Activated gamma-delta T cell treated with anti-CD3 and anti-CD28 coated beads, Interleukin-2, amount 50 U/mL, for 16 hours (primary cell): ENCODE measurements at places on chromosomes 16 and 17.

GRCh38 chr16:88651276-88651988, 579 bp upstream of the CYBA start:
- peak; percentile 56 for DNase-seq

DNA sequence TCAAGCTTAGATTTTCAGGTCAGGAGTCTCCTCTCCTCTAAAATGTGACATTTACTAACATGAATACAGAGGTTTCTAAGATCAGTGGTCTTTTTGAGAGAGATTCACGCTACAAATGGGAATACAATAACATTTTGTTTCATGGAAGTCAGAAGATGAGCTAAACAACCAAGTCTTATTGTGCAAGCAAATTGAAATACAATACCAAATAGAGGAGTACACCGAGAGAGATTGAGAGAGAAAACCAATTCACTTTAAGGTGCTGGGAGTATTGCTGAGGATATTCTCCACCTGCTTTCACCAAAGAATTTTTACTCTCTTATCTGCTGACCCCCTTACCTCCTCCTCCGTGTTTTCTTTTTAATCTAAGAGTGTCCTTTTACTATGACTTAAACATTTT, 11.5 kb downstream of the VEZF1 start:
- no peak for DNase-seq

DNA sequence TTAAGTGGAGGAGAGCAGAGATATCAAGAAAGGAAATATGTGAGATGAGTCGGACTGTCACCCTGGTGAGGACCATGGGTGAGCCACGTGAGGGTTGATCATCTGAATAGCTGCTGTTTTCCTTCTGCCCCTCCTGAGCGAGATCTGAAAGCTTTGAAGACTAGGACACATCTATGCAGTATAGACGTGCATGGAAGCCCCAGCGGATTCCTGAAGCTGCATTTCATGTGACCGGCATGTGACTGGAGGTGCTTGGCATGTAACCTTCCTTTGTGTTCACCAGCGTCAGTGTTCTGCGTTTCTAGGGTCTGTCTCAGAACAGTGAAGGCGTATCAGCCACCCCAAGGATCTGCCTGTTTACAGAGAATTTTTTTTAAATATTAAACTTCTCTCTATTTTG, 75.1 kb downstream of the MSI2 start:
- no peak for DNase-seq

- no peak for DNase-seq
These were observed 16.8 kb downstream of the NQO1 start for GRCh38 chr16:69709456-69710084.

DNA sequence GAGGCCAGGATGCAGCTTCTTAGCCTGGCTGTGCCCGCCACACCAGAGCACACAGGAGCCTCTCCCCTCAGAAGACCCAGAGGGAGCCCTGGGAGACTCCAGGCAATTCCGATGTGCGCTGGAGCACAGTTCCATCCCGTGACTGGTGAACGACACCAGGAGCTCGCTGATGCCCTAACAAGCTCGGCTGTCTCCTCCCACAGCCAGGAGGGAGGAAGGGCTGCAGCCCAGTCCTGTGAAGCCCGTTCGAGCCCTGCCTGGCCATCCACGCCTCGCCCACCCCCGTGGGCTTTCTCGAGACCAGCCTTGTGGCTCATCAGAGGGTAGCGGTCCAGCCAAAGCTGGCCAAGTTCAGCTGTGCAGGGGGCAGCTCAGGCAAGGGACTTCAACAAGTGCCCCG, 21.8 kb upstream of the RASD1 start:
- DNase-seq, result no peak

- no peak for DNase-seq
These were observed 45.8 kb downstream of the TNFRSF13B start for GRCh38 chr17:16926061-16926511.

DNA sequence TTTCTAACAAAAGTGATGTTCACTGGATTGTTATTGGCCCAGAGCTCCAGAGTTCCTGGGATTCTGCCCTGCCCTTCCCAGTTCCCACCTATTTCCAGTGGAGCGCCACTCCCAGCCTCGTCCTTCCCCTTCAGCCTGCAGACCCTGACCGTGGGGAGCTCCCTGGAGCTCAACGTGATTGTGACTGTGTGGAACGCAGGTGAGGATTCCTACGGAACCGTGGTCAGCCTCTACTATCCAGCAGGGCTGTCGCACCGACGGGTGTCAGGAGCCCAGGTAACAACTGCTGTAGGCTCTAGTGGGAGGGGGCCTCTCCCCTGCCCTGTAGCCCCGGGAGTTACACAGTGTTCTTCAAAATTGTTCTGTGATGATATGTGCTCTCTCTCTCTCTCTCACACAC, 11.8 kb downstream of the COX6A2 start:
- DNase-seq, result no peak

DNA sequence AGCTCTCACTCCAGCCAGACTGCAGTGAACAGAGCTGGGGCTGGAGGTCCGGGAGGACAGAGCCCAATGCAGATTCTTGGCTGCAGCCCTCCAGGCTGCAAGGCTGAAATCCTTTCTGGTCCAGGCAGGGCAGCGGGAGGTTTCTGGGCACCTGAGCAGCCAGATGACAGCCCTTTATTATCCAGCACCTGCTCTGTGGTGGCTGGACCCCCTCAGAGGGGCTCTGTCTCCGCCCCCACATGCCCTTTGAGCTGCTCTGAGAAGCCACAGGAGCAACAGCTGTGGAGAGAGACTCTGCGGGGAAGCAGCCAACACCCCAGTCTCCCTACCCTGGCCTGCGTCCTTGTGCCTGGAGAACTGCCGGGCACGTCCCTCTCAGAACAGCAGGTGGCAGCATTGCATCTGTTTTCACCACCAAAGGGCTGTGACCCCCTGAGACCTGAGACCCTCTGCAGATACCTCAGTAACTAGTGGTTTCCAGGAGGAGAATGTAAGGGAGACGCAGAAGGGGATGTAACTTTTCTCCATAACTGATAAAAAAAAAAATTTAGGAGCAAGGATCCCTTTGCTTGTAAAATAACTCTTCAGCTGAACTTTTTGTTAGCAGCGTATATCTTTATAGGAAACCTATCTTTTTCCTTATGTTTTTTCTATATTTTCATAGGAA, 3.7 kb upstream of the CNP start:
- DNase-seq, result peak; percentile 59

DNA sequence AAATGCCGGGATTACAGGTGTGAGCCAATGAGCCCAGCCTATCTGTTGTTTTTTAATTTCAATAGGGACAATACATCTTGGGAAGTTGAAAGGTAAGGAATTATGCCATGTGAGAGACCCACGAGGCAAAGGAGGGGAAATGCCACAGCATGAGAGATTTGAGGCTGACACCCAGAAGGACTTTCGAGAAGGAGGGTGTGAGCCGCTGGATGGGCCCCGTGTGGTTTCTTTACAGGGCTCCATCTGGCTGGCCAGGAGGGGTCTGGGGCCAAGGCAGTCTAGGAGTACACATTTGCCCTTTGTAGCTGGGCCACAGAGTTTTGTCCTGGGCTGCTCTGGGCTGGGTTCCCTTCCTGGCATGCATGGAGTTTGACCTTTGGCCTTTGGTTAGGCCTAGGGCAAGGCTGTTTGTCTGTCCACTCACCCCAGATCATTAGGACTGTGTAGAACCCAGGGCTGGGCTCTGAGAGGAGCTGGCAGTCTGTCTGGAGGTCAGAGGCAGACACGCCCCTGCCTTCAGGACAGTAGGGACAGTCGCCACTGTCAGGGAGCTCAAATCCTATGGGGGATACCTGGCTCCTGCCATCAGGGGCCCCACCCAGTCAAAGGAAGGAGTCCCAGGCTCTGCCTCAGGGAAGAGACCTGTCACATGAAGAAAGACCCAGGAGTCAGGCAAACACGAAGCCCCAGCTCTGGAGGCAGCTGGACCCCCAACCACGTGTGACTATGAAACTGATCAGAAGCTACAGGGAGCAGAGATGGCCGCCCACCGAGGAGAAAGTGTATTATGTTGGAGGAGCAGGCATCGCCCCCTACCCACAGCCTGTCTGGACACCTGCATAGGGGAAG, 24.2 kb upstream of the NXPH3 start:
- no peak for DNase-seq

DNA sequence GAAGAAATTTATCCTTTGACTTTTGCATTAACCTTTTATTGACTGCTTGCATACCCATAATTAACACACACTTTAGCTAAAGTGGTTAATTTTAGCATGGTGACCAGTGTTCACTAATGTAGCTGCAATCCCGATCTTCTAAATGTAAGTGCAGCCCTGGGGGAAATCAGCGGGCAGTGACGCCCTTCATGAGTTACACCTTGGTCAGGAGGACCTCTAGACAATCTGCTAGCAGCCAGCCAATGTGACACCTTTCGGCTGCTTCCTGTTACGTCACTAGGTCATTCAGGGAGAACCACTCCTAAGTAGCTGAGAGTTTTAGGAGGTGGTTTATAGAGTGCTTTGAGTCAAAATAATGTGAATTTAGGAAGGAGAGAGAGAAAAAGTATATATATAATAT, 180.5 kb downstream of the IRX3 start:
- no peak for DNase-seq

- DNase-seq, result no peak
These were observed 46.3 kb downstream of the MRC2 start for GRCh38 chr17:62673614-62674362.

- no peak for DNase-seq
These were observed 218.6 kb upstream of the CDH8 start for GRCh38 chr16:62254847-62255246.

- DNase-seq, result no peak
These were observed 11.8 kb upstream of the MLYCD start for GRCh38 chr16:83887080-83887479.

DNA sequence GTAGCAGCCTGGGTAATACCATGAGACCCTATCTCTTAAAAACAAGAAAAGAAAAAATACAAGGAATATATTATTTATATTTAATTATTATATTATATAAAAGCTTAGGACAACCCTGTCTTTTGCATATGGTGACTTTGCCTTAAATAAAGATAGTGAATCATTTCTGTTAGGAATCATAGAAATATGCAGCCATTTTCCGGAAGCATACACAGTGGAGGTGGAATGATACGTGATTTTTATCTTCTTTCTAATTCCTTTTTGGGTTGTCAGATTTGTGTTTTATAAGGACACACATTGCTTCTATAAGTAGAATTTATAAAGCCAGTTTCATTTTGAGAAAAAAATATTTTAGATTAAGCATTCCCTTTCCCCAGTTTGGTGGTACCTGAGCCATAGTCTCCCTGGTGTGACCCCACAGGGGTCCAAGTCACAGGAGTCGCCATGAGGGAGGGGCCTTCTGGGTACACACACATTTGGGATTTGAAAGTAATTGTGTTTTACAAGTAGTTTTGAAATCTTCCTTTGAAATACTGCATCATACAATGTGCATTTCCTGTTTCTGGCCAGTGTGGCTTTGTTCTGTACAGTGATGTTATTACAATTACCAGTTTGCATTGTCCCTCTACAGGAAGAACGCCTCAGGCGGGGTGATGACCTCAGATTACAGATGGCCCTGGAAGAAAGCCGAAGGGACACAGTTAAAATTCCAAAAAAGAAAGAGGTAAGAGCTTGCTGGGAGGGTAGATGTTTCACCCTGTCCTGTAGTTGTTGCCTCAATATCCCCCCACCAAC, 50.9 kb downstream of the B9D1 start:
- DNase-seq, result no peak

- peak; percentile 33 for DNase-seq
These were observed 879 bp downstream of the SOCS1 start for GRCh38 chr16:11254913-11255736.

DNA sequence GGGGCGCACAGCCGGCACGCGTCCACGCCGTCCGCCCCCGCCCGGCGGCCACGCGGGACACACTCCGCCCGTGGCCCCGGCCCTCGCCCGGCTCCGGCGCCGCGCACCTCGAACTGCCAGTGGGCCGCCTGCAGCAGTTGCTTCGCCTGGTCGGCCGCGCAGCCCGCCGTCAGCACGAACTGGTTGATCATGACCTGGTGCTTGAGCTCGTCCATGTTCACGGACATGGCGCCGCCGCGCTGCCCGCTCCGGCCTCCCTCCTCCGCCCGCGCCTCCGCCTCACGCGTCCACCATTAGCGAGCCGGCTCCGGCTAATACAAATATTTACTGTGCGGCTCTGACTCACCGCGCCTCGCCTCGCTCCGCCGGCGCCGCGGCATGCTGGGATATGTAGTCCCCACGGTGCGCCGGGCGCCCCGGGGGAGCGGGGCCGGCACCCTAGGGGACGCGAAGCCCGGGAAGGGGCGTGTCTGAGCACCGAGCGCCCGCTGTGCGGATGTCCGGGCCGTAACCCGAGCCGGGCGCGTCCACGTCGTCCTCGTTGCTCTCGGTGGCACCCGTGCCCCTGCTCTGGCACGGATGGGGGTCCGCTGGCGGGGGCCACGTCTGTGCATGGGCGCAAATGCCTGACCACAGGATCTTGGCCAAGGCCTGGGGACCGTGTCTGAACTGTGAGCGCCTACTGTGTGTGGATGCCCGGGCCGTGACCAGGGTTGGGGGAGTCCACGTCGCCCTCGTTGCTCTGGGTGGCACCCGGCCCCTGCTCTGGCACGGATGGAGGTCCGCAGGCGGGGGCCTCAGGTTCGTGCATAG, at the start of gene UBALD1:
Gene UBALD1, minus strand, starts transcription at position 318 of the 813 bp plus-strand sequence. Its CDS starts 91 bp downstream, at position 227.
- DNase-seq, result peak; percentile 56

DNA sequence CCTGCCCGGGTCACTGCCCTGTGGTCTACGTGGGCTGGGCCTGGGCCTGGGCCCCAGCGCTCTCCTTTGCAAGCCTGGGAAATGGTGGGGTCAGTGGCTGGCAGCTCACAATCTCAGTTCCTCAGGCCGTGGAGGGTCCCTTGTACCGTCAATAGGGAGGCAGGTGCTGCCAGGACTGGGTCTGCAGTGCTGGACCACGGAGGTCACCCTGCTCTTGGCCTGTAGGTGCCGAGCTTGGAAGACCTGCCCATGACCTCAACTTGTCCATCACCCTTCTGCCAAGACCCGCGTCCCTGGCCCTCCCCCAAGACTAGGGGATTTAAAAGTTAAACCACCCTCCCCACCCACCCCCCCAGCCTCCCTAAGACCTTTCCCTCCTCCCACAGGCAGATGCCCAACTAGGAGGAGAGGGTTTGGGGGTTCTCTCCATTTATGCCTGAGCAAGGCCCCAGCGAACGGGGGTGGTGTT, 2.5 kb downstream of the TBX2 start:
- DNase-seq, result no peak

DNA sequence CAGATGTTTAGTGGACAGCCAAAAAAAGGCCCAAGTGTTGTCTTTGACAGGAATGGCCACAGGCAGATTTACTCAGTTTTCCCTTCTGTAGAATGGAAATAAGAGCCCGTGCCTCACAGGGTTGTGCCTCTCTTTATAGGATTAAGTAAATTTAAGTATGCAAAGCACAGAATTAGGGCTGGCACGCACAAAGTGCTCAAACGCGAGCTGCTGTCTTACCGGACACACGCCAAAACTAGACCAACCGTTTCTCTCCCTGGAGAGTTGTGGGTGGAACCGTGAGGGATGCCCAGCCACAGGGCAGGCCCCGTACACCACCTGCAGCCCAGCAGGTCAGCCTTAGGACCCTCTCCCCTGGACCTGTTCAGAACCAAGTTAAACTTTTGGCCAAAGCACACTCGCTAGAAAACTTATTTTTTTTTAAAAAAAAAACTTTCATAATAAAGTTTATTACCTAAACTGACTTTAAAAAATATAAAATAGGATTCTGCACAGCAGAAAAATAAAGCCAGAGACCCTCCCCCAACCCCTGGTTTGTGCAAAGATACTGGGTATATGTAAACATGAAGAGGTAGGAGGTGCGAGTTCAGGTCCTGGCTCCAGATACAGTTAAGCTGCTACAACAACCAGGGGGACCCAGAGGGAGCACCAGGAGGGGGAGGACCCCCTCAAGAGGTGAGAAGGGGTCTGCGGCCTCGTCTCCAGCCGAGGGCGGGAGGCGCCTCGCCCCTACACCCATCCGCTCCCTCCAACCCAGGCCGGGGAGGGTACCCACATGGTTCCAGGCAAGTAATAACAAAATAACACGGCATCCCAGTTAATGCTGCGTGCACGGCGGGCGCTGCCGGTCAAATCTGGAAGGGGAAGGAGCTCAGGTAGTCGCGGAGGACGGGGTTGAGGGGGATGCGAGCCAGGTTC, 1.8 kb downstream of the SOCS1 start:
- no peak for DNase-seq
